Caki2 (cell line): ENCODE measurements at places on chromosomes 13 and 19.

- no peak for DNase-seq
Measured at GRCh38 chr13:108102771-108103170, 112.6 kb downstream of the LIG4 start.

- DNase-seq = peak; percentile 98
Measured at GRCh38 chr19:45641274-45642105, 2.3 kb upstream of the EML2 start.

GRCh38 chr19:51740356-51740755 is 11.3 kb downstream of the FPR1 start:
- DNase-seq = no peak

DNA sequence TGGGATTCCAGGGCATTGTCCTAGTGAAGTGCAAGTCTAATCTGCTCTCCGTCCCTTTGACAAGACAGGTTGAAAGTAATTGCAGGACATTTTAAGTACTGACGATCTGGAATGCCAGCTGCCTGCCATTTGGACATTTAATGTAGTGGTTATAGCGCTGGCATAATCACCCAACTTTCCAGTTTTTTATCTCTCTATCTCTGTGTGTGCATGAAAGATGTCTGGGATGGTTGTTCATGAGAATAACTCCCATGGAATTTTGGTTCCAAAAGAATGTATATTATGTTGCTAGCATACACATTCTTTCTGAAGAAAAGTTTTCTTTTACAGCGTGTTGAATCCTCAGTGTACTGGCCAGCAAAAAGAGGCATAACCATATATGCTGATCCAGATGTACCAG is 53.6 kb downstream of the TDRD12 start:
- DNase-seq = no peak

GRCh38 chr19:18650021-18650390 is 13.2 kb downstream of the KLHL26 start:
- no peak for DNase-seq

GRCh38 chr13:94503851-94504250 is 24.4 kb upstream of the DCT start:
- DNase-seq = no peak

DNA sequence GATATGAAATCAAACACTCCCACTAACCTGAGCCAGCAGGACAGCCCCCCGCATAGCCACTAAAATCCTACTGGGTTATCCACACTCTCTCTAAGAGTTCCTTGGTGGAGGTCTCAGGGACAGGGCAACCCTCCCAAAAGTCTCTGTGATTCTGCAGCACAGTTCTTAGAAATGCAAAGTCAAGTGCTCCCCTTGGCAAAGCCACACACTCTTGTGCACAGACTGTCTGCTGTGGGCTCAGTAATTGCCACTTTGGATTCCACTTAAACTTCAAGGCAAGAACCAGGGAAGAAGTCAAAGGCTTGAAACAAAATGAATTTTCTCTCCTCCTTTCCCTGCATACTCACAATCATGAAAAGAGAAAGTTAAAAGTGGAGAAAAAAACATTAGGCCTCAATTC is 61.5 kb downstream of the DOCK9 start:
- DNase-seq = no peak

DNA sequence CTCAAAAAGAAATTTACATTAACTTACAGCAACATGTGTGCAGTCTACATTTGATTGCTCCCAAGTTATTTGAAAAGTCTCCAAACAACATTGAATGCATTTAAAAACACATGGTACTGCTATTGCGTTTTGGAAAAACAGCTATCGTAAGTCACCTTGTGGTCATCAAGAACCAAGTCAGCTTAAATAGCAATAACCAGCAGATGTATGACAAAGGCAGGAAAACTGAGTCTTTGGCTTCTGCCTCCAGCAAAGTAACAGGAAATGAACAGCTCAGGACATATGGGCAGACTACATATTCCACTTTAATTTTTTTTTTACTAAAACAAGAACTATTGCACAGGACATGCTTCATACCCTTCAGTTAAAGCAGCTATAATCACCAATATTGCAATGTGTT is 580.6 kb upstream of the SPRY2 start:
- DNase-seq = no peak

GRCh38 chr19:3570606-3571011 is 2.1 kb upstream of the HMG20B start:
- DNase-seq = no peak
